Bone marrow (tissue), 2 donors: ENCODE measurements at places on chromosomes 7 and 10.

DNA sequence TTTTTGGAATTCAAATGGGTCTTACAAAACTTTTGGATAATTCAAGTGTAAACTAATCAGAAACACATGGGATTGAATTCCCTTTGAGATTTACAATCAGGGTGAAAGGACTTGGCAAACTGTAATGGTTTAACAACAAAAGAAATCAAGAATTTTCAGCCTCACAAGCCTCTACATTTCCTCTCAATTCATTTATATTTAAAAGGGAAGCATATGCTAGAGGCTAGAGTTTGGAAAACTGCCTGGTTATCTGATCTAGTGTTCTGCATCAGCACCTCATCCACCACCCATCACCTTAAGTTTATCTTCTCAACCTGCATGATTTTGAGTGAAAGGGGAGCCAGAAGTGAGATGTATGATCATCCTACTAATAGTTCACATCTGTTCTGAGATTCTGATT, 120.7 kb downstream of the TES start:
- no peak for DNase-seq

DNA sequence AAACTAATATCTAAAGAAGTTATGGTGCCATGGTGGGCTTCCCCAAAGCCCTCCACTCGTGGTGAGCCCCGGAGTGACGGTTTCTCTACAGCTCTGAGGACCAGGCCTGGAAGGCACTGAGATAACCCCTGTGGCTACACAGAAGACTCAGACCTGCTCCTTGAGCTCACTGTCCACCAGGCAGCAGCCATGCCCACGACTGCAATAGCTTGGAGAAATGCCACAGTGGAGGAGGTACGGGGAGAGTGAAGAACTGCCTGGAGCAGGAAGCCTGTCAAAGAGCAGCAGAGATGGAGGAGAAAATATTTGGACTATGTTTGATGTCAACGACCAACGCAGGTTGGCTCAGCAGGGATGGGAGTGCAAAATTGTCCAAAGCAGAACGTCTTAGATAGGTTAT, 300.1 kb upstream of the NPSR1 start:
- no peak for DNase-seq

- DNase-seq: no peak
These were observed 311.3 kb upstream of the ZMIZ1 start for GRCh38 chr10:78757344-78757925.

GRCh38 chr10:10330418-10330817, 687.3 kb upstream of the CELF2 start:
- DNase-seq: no peak

- DNase-seq: no peak
These were observed 3.2 kb downstream of the IL6 start for GRCh38 chr7:22730066-22730710.

- DNase-seq: no peak
These were observed 180.8 kb downstream of the MAD1L1 start for GRCh38 chr7:2051707-2052656.

- no peak for DNase-seq
These were observed 42.7 kb downstream of the CAMK2B start for GRCh38 chr7:44282601-44283171.

DNA sequence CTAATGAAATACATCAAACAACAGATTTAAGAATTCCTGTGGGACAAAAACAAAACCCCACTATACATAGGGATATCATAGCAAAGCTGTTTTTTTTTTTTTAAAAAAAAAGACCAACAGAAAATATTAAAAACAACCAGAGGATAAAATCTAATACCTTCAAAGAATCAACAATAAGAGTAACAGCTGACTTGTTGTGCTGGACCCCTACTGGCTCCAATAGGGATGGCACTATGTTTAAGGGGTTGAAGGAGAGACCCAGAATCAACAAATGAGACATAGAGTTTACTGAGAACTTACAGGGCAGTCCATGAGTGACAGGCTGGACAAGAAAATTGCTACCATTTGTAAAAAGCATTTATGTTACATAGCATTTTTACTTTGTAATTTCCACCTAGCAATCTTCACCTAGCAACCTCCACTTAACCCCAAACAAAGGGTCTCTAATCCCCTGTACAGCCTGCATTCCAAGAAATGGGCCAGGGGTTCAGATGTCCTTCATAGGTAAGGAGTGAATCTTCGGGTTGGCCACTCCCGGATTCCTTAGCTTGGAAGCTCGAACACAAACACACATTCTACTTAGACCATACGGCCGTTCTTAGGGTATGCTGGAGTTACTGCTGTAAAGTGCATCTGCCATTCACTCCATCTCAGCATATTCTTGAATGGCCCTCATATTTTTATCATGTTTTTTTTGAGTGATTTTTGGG, 25.8 kb downstream of the ASZ1 start:
- no peak for DNase-seq

GRCh38 chr10:17208476-17208875, 7.0 kb upstream of the TRDMT1 start:
- no peak for DNase-seq

GRCh38 chr7:83337050-83337449, 174.4 kb upstream of the PCLO start:
- DNase-seq: no peak

- no peak for DNase-seq
These were observed 37.0 kb downstream of the PPP2R2D start for GRCh38 chr10:131937836-131938235.

DNA sequence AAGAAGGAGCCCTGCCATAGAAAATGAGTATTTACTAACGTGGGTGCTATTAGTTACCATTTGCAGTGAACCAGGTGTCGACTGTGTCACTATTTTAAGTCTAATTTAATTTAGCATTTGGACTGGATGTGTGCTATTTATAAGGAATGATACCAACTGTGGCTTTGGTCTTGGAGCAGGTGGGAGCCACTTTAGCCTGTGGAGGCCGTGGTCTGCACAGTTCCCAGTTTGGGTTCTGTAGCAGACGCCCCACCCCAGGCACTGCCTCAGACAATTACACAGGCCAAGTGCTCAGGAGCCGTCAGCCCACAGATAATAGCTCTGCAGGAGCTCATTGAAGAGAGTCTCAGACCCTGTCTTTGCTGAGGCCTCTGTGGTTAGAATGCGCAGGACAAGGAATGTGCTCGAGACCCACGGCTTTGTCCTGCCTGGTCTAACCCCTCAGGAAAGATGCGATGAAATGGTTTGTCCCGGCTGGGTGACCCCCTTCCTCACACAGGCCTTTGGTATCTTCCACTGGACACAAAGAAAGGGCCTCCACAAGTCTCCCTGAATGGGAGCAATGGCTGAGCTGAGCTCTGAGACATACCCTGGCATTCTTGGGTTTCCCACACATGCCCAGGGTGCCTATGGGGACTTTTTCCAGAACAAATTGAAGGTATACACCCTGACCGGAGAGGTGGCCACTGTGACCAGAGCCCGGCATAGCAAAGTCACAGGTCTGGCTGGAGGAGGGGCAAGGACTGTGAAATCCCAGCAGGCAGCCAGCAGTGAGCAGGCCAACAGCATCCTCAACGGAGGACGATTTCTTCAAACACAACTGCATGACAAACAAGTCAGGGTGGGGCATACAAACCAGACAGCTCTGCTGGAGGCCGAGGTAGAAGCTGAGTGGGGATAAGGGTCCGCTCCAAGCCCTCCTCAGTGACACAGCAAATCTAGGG, 251.2 kb downstream of the ARHGAP12 start:
- DNase-seq: no peak

GRCh38 chr7:76066716-76067503, 19.0 kb downstream of the MDH2 start:
- no peak for DNase-seq

GRCh38 chr10:32317795-32318357, 29.1 kb downstream of the EPC1 start:
- no peak for DNase-seq

DNA sequence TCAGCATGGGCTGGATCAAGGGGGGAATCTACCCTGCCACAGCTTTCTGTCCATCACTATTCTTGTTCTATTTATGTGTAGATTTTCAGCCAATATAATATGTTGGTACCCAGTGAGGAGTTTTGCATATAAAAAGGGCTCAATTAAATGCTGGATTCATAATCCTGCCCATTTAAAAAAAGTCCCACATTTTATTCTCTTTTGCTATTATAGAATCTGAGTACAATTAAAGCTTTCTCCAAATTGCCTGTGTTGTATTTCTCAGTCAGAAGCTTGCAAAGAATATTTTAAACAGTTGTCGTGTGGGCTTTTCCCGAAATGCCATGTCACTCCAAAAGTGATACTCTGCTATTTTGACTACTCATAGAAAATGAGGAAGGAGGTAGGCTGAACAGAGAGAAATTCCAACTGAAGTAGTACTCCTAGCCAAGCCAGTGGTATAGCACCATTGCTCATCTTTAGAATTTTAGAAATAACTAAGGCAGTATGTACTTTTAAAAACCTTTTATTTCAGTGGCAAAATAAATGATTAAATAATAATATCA, 108.3 kb upstream of the HDAC9 start:
- DNase-seq: no peak

GRCh38 chr7:44912775-44913347, 27.5 kb upstream of the PURB start:
- no peak for DNase-seq

GRCh38 chr10:99569961-99570360, 37.2 kb downstream of the NKX2-3 start:
- no peak for DNase-seq

DNA sequence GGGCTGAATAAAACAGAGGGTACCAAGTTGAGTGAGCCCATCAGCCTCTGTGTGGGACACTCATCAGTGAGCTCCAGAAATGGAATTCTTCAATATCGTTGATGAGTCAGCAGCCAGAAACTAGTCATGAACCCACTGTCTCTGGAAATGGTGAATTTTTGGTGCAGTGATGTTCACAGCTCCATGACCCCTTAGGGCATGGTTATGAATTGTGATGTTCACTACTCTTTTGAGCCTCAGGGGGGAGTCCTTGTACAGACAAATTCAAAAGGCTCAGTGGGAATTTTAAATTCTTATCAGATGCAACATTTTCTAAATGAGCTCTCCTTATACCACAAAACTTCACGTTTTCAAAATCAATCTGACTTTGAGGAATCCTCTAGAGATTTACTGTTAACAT, 335.7 kb downstream of the PHTF2 start:
- DNase-seq: no peak

DNA sequence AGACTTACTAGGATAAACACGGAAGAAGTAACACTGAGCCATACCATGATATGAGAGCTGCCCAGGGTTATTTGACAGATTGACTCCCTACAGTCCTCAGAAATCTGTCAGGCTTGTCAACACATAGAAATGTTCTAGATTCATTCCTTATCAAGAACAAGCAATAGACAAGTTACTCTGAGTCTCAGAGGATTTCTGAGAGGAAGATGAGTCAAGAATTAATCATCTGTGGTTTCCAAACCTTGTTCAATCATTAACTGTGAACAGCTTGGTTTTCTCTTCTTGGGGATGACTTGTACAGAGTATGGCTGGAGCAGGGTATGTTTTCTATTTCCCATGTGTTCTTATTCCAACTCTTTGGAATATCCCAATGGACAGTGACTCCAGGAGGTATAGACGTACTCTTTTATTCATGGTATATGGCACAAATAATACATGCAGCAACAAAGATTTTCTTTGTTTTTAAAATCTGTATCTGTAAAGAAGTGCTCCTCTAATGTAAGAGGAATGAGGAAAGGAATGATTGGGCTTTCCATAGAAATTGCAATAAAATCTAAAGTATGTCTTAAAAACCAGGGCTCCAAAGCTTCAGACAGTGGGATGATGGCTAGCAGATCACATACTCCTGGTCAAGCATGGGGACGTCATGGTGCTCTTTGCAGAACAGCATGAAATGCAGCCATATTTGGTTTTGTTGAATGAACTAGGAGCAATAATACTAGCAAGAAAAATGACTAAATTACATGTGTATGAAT, 11.9 kb upstream of the SFR1 start:
- peak; percentile 18 for DNase-seq

DNA sequence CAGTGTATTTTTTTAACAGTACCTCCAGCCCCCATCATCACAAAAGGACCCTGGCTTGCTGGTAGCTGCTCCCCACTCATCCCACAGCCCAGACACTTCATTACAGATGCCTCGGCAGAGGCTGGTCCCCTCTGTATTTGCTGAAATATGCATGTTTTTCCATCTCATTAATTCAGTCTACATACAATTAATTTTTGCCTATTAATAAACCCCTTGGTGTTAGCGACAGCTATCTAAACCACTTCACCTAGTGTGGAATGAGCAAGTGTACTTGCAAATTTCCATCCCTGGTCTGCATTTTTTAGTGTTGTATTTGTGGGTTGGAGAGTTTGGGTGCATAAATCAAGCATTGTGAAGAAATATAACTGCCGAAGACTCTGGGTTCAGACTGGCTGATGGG, 216.9 kb downstream of the MGMT start:
- no peak for DNase-seq

GRCh38 chr7:148535217-148535616, 55.3 kb upstream of the C7orf33 start:
- peak; percentile 3 for DNase-seq

- no peak for DNase-seq
These were observed 16.5 kb upstream of the PPP3CB start for GRCh38 chr10:73512207-73512743.

DNA sequence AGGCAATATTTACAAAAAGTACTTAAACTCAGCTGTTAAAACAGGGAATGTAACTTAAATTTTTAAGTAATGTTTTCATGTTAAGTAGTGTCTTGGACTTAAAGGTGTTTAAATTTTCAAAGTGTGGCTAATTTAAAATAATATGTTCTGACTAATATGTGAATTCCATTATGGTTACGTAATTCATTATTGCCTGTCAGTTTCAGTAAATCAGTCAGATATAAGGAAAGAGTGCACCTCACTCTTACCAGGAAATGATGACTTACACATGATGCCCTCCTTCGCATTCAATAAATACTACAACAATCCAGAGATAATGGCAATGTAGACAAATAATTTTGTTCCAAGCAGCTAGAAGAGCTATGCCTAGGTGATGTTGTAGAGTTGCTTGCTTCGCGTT, 69.0 kb upstream of the WNT16 start:
- DNase-seq: no peak

- peak; percentile 96 for DNase-seq
These were observed at the start of gene MYO1G for GRCh38 chr7:44978511-44979366. Gene MYO1G, minus strand, starts transcription at chr7:44979015. Its CDS starts 54 bp downstream, at chr7:44978961.

DNA sequence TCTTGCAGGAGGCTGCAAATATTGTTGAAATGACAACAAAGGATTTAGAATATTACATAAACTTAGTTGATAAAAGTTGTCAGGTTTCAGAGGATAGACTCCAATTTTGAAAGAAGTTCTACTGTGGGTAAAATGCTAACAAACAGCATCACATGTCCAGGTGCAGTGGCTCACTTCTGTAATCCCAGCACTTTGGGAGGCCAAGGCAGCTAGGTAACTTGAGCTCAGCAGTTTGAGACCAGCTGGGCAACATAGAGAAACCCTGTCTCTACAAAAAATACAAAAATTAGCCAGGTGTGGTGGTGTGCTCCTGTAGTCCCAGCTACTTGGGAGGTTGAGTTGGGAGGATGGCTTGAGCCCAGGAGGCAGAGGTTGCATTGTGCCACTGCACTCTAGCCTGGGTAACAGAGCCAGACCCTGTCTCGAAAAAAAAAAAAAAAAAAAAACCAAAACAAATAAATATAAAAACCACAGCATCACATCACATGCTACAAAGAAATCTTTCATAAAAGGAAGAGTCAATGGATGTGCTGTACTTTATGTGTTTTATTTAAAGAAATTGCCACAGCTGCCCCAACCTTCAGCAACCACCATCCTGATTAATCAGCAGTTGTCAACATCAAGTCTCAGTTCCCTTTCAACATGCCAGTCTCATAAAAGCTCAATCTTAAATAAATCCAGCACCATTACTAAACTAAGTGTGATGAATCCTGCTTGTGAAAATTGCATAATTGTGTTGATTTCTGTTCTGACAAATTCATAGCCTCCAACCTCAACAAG, 83.2 kb upstream of the MBL2 start:
- no peak for DNase-seq
